Stimulated activated CD4-positive, alpha-beta T cell treated with anti-CD3 and anti-CD28 coated beads, Interleukin-1b, Interleukin-23, amount 100 ng/mL, for 24 hours (primary cell): ENCODE measurements at places on chromosomes 3 and 15.

GRCh38 chr15:85743392-85744055, 51.2 kb downstream of the KLHL25 start:
- DNase-seq, result no peak

GRCh38 chr15:71145648-71146047, 30.4 kb downstream of the THSD4 start:
- DNase-seq, result no peak

DNA sequence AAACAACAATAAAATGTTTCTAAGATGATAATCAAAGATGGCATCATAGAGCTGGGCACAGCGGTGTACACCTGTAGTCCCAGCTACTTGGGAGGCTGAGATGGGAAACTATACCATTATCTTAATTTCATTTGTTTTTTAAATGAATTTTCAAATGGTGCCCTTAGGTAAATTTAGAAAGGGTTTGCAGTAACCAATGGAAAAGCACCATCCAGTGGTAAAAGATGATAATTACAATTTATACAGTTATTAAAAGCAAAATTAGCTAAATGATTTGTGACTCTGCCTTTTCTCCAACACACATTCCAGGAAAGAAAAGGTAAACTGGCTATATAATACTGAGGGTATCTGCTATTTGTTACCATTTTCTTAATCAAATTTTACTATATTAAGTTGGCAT, 14.4 kb upstream of the ANKRD28 start:
- DNase-seq, result no peak

GRCh38 chr15:28978011-28978378, 92.2 kb downstream of the APBA2 start:
- no peak for DNase-seq

- DNase-seq, result no peak
Observed at GRCh38 chr3:9779721-9780457, 10.1 kb upstream of the CAMK1 start.

DNA sequence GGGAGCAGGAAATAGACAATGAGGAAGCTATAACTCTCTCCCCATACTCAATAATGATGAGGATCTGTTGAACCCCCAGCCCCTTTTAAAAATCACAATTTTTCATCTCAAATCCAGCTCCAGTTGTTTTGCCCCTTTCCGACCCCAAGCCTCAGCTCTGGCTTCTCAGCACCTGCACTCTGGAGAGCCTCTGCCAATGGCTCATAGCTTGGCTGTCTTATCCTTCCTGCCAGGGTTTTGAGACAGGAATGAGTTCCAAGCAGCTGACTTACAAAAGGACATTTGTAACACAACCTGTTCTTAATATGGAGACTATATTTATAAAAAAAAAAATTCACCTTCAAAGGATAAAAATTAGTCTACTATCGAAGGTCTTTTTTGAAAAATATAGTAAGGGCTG, 105.9 kb upstream of the NEDD4 start:
- DNase-seq, result no peak

DNA sequence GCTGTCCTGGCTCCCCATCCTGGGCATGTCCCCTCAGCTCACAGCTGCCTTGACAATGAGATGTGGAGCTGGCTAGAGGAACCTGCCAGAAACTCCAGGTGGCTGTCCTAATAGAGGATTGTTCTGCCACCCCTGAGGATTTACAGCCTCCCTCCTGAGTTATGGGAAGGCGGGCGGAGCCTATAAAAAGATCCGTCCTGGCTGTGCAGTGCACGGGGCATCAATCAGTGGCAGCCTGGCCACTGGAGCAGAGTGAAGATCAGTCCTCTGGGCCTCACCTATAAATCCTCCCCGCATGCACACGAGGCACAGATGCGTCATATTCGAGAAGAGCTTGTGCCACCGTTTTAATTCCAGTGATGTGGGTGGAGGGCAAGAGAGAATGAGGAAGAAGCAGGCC, 90.0 kb downstream of the MEGF11 start:
- no peak for DNase-seq

GRCh38 chr3:150271591-150271960, 136.5 kb upstream of the TSC22D2 start:
- DNase-seq, result no peak

GRCh38 chr3:177287231-177287630, 89.9 kb upstream of the TBL1XR1 start:
- DNase-seq, result no peak

GRCh38 chr15:58398071-58398470, 33.7 kb upstream of the LIPC start:
- no peak for DNase-seq

GRCh38 chr3:146813496-146813895, 208.3 kb upstream of the PLSCR5 start:
- no peak for DNase-seq

DNA sequence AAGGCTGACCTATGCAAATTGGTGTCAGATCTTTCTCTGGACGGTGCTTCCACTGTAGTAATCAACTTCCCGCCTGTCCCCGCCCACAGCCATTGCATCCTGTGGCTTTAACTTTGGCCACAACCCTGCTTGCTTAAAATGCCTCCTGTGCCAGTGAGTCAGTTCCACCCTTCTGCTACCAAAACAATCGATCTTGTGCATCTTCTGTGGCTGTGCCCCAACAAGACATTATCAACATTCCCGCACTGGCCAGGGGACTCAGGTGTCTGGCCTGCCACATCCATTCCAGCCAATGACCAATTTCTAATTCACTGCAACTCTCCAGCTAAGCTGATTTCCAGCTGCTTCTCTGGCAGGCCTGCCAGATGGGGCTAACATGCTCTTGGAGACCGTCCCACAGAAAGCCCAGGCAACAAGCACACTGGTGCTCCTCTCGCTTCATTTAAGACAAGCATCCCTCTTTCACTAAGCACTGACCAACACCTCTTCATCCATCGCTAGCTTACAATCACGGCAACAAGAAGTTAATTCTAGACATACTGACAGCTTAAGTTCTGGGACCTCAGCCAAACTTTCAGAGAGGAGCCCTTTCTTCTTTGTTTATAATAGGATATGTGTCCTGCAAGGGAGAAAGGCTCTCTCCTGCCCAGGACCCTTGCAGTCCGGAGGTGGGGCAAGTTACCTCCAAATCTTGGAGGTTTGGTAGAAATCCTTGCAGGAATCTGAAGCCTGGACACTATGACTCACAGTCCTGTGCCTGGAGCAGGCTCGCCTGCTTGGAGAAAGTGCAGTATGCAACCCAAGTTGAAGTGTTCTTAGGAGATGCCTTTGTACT, 6.7 kb downstream of the CA12 start:
- no peak for DNase-seq

GRCh38 chr15:70650567-70651302, 112.6 kb downstream of the UACA start:
- DNase-seq, result no peak

DNA sequence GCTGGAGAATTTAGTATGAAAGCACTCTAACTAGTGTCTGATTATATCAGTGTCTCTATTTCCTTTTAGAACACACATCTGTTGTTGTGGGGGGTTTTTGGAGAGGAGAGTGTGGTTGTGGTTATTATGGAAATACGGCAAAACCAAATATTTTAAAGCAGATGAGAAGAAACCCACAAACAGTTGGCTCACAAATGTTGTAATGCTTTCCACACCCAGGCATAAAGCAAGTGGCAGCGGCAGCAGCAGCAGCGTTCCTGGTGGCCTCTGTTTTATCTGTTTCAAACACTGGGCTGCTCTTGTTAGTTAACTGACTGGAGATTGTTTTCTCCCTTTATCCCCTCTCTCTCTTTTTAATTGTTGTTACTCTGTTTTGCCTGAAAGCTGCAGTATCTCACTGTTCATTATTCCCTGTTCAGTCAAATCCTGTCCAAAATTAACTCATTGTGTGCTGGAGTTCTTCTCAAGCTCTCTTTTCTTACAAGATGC, 1045.5 kb upstream of the NR2F2 start:
- DNase-seq, result no peak

DNA sequence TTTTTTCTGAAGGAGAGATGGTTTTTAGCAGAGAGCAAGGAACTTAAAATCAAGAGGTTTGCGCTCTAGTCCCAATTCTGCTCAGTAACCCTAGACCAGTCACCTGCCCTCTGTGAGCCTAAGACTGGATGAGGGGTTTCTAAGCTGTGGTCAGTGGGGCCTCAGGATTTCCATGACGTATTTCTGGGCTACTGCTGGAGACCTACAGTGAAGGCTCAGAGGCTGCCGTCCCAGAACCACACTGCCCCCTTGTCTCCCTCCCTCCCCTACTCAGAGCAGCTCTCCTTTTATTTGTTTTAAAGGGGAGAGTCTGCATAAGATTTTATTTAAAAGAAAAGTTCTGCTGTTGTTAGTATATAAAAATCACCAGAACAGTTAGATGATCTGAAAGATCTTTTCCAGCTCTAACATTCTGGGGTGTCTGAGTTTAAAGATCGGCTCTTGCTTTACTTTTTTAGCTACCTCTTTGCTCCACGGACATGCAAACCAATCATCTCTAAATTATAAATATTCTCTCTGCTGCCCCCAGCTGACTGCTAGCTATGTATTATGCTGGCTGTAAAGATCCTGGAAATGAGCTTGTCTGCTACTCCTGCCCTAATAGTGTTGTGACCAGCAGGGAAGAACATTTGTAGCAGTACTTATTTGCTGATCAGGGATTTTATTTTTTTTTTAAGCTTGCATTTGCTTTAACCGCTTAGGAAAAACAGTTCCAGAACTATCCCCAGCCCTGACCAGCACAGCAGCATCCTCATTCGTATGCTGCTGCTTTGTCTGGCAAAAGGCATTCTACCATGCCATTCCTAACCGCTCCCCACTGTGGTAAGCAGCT, 28.6 kb upstream of the NDUFB4 start:
- no peak for DNase-seq

GRCh38 chr3:125150525-125151441, 61.8 kb downstream of the SLC12A8 start:
- peak; percentile 56 for DNase-seq

DNA sequence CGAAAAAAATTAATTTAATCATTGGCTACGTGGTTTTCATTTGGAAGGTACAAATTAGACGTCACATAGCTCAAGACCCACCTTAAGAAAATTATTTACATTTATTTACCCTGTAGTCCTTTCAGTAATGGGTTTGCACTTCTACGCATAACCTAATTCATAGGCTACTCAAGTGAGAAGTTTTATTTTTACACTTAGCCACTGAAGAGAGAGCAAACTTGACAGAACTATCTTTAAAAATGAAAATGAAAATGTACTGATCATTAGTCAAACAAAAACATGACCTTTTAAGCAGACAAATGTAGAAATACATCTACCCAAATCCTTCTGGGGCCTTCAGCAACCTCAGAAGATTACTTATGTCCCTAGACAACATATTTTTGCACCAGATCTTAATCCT, 269.4 kb upstream of the TTC14 start:
- no peak for DNase-seq

DNA sequence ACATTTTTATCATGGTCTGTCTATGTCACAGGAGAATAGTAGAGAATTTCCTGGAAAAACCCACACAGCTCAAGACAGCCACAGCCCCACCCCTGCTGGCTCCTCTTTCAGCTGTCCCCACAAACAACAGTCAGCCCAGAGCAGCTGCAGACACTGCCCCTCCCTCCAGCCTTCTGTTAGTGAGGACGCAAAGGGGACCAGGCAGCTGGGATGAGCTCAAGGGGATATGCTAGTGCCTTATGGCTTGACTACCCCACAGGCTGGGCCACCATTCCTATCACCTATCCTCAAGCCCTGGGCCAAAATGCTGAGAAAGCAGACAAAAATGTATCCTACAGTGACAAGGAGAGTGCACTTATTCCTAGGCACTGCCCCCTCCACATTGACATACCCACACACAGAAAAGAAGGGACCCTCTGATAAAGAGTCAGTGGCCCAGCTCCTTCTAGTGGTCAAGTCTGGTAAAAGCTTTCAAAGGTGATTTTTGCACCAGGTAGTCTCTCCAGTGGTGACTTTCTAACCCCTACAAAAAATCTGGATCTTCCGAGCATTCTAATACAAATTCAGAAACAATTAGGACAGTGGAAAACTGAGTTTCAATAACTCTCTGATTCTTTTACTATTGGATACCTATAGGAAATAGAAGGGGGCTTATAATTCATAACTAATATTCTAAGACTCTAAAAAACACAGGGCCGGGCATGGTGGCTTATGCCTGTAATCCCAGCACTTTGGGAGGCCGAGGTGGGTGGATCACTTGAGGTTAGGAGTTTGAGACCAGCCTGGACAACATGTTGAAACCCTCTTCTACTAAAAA, 3.0 kb upstream of the MAP1A start:
- no peak for DNase-seq

DNA sequence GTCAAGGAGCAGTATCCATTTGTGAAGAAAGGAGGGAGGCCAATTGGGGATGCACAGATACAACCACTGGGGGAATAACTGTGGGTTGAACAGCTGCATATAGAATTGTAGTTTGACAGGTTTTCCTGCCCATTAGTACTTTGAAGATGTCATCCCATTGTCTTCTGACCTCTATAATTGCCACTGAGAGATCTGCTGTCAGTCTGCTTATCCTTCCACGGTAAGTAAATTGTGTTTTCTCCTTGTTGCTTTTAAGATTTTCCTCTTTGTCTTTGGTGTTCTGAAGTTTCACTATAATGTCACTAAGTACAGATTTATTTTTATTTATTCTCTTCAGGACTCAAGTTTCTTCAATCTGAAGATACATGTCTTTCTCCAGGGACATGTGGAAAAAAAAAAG, 56.6 kb downstream of the MOBP start:
- no peak for DNase-seq

GRCh38 chr15:101438482-101439284, 50.8 kb downstream of the PCSK6 start:
- DNase-seq, result no peak

GRCh38 chr3:126672340-126672739, 17.4 kb upstream of the TXNRD3 start:
- no peak for DNase-seq

DNA sequence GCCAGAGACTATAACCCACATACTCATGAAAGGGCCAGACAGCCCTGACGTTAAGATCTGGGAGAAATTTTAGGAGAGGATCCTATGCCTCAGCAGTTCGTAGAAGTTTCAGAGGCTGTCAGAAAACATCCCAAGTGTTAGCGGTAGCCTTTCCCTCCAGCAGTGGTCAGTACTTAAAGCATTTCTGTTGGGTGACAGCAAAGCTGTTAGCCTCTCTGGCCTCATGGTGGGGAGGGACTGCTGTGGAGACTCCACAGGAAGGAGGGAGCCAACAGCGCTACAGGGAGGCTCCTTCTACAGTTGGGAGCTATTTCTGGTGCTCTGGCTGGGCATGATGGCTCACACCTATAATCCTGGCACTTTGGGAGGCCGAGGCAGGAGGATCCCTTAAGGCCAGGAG, 27.4 kb downstream of the IDH2 start:
- DNase-seq, result no peak

GRCh38 chr3:48274452-48274851, 33.5 kb downstream of the ZNF589 start:
- no peak for DNase-seq

DNA sequence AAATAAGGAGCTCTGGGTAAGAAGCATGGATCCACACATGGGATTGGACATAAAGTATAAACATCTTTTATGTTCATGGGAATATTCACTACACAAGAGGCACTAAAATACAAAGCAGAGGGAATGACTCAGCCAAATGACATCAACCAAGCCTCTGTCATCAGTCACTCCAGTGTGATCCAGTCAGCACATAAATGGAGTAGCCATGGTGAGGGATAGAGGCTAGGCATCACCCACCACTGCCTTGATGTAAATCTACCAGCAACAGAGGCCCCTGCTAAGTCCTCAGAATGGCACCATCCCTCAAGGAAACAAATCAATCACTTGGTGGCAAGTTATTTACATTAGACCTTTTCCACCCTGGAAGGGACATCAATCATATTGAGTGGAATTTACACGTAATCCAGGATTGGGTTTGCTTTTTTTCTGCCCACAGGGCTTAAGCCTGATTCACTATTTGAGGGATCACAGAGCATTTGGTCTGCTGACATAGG, 27.2 kb downstream of the VEPH1 start:
- DNase-seq, result no peak

- DNase-seq, result no peak
Observed at GRCh38 chr3:37148208-37148607, 26.2 kb downstream of the LRRFIP2 start.
